Mesothelial cell of epicardium (in vitro differentiated cells): ENCODE measurements at places on chromosomes 7 and 10.

GRCh38 chr7:36724996-36725395 lies 702 bp upstream of the AOAH start:
- H3K27me3 ChIP-seq = peaks cover 8% of the 10 kb centered on the region
- no peak overlapping the region for H3K27ac ChIP-seq
- H3K4me1 ChIP-seq = no peaks in the 10 kb centered on the region
- peaks cover 3% of the 10 kb centered on the region for H3K36me3 ChIP-seq
- no peak overlapping the region for H3K4me3 ChIP-seq

DNA sequence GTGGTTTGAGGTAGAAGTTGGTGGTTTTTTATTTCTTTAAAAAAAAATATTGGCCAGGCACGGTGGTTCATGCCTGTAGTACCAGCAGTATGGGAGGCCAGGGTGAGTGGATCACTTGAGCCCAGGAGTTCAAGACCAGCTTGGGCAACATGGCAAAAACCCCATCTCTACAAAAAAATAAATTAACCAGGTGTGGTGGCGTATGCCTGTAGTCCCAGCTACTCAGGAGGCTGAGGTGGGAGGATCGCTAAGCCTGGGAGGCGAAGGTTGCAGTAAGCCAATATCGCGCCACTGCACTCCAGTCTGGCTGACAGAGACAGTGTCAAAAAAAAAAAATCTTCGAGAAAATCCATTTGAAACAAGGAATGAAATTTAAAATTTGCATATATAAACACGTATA lies 1.1 kb downstream of the IL2RA start:
- H3K36me3 ChIP-seq = no peaks in the 10 kb centered on the region
- no peak overlapping the region for H3K4me3 ChIP-seq
- H3K27me3 ChIP-seq = peaks cover 38% of the 10 kb centered on the region
- no peak overlapping the region for H3K27ac ChIP-seq
- no peak for DNase-seq

- H3K27me3 ChIP-seq = peaks cover 21% of the 10 kb centered on the region
- no peak for DNase-seq
- H3K36me3 ChIP-seq = peaks cover 3% of the 10 kb centered on the region
- no peak overlapping the region for H3K4me3 ChIP-seq
- H3K27ac ChIP-seq = no peak overlapping the region
Measured at GRCh38 chr7:109094-109493, 83.3 kb upstream of the FAM20C start.

GRCh38 chr7:20561908-20562307 lies 53.6 kb upstream of the ABCB5 start:
- no peaks in the 10 kb centered on the region for H3K27me3 ChIP-seq
- no peak for DNase-seq
- no peak overlapping the region for H3K27ac ChIP-seq
- peaks cover 11% of the 10 kb centered on the region for H3K4me1 ChIP-seq
- no peaks in the 10 kb centered on the region for H3K36me3 ChIP-seq

DNA sequence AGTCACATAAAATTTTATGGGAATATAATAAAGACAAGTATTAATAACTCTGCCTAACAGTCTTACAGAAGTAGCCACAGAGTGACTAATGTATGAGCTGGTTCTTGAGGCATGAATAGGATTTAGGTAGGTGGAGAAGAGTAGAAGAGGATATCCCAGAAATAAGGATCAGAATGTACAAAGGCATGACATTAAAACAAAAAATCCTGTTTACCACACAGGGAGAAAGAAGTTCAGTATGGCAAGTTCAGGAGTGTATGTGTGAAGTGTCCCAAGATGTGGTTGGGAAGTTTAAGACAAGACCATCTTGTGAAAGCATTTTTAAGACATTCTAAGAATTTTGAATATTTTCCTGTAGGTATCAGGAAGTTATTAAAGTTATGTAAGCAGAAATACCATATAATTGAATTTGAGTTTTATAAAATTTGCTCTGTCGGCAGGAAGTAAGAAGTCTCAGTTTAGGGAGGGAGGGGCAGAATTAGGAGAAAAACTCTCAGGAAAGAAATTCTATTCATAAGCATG lies 64.7 kb upstream of the CAV2 start:
- H3K4me3 ChIP-seq = no peak overlapping the region
- DNase-seq = no peak
- H3K27me3 ChIP-seq = no peaks in the 10 kb centered on the region

- DNase-seq = no peak
- peaks cover 9% of the 10 kb centered on the region for H3K4me1 ChIP-seq
- H3K27ac ChIP-seq = no peak overlapping the region
- H3K27me3 ChIP-seq = peaks cover 33% of the 10 kb centered on the region
Measured at GRCh38 chr10:48568546-48568945, 36.3 kb downstream of the ARHGAP22 start.
